T1000 (cell line): ENCODE measurements at places on chromosomes 1 and 21.

DNA sequence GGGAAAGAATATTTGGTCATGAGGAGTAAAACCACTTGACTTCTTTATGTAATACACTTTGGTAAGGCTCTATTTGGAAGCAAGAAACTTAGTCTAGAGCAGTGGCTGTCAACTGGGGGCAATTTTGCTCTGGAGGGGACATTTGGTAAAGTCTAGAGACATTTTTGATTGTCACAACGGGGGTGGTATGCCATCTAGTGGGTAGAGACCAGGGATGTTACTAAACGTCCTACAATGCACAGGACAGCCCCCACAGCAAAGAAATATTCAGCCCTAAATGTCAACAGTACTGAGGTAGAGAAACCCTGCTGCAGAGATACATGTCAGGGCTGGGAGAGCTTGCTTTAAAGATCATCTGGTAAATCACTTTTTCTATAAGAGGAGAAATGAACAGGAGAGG, 13.5 kb downstream of the FUCA1 start:
- DNase-seq: no peak

- DNase-seq: no peak
Measured at GRCh38 chr21:19049567-19049966, 646.0 kb upstream of the TMPRSS15 start.

GRCh38 chr1:87968197-87968955, 639.7 kb downstream of the LMO4 start:
- no peak for DNase-seq

- no peak for DNase-seq
Measured at GRCh38 chr21:31265366-31266013, 78.6 kb downstream of the TIAM1 start.

- DNase-seq: no peak
Measured at GRCh38 chr1:186282466-186282865, 92.6 kb downstream of the TPR start.

- DNase-seq: no peak
Measured at GRCh38 chr1:67952071-67952470, 98.4 kb downstream of the DIRAS3 start.

GRCh38 chr1:175434283-175434860, 241.8 kb upstream of the KIAA0040 start:
- no peak for DNase-seq

- DNase-seq: no peak
Measured at GRCh38 chr1:84223751-84224432, 77.6 kb upstream of the SAMD13 start.

GRCh38 chr1:69711190-69711930, 143.6 kb downstream of the LRRC7 start:
- no peak for DNase-seq

DNA sequence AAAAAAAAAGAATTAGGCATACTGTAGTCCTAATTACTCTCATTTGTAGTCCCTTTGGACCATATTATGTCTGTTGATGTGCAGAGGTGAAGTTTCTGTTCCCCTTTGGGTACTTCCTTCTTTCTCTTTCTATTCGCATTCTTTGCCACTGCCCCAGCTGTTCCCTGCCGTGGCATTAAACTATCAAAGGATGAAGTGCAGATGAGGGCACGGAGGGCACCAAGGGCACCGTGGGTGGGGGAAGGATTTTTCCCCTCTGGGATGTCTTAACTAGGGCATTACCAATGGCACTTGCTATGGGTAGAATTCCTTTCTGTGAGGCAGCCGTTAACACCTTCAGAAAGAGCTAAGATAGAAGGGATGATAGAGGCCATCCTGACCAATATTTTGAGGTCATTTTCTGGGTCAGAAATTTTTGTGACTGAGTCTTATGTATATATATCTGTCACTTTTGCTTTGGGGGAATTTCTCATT, 4.9 kb upstream of the MAPKAPK2 start:
- no peak for DNase-seq

GRCh38 chr1:20405893-20406604, 80.0 kb downstream of the CAMK2N1 start:
- peak; percentile 56 for DNase-seq

DNA sequence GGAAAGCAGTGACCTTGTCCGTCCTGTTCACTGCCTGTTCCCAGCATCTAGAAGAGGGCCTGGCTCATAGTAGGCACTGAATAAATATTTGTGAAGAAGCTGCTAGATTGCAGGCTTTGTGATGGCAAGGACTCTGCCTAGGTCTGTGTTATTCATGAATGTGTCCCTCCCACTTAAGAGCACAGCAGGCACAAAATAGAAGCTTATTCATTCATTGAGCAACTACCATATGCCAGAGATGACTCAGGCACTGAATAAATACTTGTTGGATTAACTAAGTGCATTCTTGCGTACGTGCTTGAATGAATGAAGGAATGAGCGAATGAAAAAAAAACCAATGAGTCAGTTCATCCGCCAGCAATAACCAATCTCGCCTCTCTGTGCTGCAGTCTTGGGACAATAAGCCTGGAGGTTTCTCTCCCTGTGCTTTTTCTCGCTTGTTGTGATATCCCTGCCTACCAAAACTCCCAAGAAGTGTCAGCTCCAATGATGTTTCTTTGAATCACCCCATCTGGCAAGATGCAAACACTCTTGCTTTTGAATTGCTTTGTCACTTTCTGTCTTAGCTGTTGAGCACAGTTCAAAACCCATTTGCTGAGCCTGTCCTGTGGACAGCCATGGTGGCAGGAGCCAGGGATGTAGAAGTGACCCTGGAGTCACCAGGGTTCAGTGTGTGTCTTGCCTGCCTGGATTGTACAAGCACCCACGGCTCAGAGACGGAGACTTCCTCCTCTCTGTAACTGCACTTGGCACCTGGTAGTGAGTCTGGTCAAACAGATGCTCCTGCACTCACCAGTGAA, 143.9 kb downstream of the KAZN start:
- DNase-seq: peak; percentile 54

GRCh38 chr1:64946916-64947315, 19.4 kb downstream of the JAK1 start:
- no peak for DNase-seq

DNA sequence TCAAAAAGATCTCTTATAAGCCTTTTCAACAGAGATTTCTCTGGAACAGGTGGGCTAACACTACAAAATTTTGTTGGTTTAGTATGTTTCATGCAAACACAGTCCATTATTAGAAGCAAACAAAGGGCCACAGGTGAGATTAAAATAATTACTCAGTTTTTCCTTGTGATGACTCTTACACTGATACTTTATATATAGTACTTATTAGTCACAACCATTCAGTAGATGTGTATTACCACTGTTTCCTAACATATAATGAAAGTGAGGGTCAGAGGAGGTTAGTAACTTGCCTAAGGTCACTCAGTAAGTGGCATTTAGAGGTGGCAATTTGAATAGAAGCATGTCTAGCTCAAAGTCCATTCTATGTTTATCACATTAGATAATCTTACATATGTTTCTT, 44.2 kb downstream of the CYYR1 start:
- DNase-seq: no peak

- no peak for DNase-seq
Measured at GRCh38 chr1:89552471-89553081, 27.9 kb downstream of the LRRC8B start.

GRCh38 chr1:232940262-232940661, 10.1 kb upstream of the NTPCR start:
- no peak for DNase-seq

GRCh38 chr1:223319398-223319797, 44.6 kb downstream of the SUSD4 start:
- no peak for DNase-seq

DNA sequence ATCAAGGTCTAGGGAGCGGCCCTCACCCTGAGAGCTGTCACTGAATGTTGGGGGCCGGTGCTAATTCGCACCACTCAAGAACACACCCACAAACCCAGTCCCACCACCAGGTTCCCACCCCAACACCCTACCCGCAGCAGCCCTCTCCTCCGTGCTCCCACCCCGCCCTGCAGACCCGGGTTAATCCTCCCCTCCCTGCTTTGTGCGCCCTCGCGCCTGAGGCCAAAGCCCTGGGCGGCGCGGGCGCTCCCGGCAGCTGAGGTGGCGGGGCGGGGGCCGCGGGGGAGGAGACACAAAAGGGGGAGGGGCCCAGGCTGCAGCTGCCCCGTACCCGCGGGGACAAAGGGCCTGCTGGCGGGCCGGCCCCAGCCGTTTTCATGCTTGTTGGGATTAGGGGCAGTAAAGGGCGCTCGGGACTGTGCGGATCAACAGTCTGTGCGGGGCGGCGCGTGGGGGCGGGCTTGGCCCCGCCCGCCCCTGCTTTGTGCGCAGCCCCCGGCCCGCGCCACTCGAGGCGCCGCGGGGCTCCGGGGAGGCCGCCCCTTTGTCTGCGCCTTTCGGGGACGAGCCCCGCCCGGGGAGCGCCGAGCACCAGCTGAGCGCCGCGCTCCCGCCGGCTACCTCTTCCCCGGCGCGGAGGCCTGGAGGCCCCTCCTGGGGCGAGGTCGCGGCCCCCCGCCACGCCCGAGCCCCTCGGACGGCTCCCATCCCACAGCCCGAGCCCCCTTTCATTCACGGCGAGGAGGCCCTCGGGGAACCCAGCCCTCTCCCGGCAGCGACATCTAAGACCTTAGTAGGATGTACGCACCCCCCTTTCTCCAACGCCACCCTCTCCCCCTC, 10.9 kb downstream of the C1orf216 start:
- DNase-seq: no peak

DNA sequence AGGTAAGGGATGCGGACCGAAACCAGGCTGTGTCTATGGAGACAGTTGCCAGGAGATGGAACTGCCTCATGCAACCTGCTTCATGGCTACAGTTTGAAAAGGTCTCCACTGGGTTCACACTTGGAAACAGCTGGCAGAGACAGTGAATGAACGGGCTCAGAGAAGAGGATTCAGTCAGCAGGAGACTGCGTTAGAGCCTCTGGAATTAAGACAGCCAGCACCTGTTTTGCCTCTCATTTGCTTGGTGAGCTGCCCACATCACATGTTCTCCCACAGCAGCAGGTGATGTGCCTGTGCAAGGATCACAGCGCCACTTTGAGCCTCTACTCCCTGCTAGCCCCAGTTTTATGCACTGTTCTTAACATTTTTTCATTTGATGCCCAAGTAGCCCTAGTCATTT, 321.0 kb downstream of the PLPP3 start:
- DNase-seq: no peak

- no peak for DNase-seq
Measured at GRCh38 chr1:174954073-174954460, 45.7 kb upstream of the CACYBP start.

GRCh38 chr21:33383056-33383888, 19.9 kb upstream of the IFNGR2 start:
- peak; percentile 68 for DNase-seq

- no peak for DNase-seq
Measured at GRCh38 chr21:45335761-45336534, 48.3 kb upstream of the POFUT2 start.

DNA sequence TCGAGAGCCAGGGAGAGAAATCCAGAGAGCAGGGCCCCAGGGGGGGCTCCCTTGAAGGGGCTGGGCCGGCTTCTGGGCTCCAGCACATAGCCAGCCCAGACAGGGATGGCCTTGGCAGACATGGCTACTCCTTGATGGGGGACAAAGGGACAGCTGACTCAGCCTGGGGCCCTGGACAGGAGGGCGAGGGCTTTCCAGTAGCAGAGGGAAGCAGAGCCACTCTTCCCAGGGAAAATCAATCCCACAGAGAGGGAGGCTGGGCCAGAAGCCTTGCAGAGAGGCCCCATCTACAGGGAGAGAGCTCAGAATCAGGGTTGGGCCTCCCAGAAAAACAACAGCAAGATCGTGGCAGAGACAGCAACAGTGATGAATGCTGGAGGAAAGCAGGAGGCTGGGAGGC, 15.6 kb downstream of the IGFN1 start:
- DNase-seq: no peak

- no peak for DNase-seq
Measured at GRCh38 chr1:42680921-42681683, 1.1 kb upstream of the YBX1 start.

DNA sequence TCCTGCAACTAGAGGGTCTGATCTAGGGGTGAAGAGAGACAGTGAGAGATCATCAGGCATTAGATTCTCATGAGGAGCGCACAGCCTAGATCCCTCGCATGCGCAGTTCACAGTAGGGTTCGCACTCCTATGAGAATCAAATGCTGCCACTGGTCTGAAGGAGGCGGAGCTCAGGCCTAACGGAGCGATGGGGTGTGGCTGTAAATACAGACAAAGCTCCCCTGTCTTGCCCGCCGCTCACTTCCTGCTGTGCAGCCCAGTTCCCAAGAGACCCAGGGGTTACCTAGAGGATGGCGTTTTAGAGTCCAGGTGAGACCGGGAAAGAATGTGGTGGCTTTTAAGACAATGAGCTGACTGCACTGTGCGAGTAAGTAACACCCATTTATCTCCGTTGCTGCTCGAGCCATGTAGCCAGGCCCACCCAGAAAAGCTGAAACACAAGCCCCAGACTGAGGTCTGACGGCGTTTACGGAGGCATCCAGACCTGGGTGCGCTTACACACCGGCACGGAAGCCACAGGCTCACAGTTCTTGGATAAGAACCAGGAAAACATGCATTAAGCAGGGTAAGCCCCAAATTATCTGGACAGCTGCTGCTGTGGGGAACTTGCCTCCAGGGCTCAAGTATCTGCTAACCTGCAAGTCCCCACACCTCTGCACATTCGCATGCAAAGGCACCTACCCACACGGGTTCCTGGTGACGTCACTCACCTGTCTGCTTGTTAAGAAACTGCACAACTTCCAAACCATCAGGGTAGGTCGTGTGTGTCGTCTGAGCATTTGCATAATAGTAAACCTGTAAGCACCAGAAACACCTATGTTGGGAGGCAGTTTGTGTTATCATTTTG, 12.5 kb downstream of the TCP10L start:
- no peak for DNase-seq

- DNase-seq: no peak
Measured at GRCh38 chr1:243346468-243346867, 90.6 kb downstream of the SDCCAG8 start.

DNA sequence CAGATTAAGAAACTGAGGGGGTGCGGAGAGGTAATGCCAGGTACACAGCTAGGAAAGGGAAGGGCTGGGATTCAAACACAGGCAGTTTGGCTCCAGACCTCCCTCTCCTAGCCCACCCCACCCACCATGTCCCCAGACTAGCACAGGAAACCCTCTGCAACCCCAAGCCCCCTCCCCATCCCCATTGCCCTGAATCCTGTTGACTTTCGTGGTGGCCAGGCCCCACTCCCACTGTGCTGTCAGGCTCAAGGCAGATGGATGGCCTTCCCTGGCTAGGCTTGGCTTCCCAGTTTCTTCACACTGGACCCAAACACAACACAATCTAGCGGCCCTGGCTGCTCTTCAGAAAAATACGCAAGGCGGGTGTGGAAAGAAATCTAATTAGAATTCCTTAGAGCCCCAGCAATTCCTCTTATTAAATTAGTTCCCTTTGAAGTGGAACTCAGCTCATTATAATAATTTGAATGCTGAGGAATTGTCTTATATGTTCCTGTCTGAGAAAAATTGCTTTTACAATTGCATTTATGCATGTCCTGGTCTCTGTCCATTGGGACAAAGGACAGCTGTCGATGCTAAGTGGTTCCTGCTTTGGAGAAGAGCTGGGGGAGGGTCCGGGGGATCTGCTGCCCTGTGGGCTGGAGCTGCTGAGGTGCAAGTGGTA, 97.4 kb downstream of the SYF2 start:
- DNase-seq: no peak

DNA sequence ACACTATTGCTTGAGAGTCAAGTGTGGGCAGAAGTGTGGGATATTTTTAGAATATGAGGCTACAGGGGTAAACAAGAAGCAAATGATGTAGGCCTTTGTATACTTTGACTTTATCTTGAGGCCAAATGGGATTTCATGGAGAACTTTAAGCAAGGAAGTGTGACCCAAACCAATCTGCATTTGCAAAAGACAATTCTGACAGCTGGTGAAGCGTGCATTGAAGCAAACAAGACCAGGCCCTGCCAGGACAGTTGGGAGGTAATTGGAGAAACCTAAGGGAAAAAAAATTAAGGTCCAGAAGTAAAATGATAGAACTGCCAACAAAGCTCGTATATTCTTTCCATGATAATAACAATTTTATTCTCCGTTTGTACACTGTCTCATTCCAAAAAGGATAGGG, 168.3 kb downstream of the TM2D1 start:
- no peak for DNase-seq
